ENCODE measurements at places on chromosomes 1 and 21.

DNA sequence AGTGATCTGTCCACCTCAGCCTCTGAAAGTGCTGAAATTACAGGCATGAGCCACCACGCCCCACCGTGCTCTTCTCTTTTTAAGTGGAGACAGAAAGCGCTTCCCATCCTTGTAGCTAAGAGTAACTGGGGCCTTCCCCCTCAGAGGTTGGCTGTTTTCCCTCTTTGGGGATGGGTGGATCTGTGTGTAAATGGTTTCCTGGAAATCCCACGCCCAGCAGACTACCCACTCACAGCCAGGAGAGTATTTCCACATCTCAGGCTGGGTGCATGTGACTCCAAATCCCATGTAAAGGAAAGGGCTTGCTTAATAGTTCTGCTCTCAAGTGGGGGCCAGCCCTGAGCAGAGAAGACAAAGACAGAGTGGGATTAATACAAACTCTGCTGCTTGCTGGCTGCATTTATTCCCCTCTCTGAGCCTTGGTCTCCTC, 19.6 kb upstream of the TCEA3 start:
- DNase-seq = no peak

- DNase-seq = no peak
These were observed 71.4 kb upstream of the COG2 start for GRCh38 chr1:230570724-230571360.

- no peak for DNase-seq
These were observed 26.7 kb upstream of the CYP4X1 start for GRCh38 chr1:46996659-46997281.

DNA sequence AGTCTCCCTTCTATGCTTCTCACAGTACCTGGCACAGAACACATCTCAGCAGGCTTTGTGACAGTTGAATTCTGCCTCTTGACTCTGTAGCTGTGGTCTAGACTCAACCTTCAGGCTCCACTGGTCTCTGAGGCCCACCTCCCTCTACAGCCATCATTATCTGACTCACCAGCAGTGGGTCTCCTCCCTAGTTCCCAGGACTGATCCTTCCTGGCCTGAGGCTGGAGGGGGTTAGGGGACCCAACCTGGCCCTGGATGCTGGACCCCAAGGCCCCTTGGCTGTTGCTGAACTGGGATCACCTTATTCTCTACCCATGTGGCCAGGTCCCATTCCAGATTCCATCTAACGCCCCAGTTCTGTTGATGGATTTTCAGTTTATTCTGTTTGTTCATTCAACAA, 43.1 kb upstream of the FOXO6 start:
- DNase-seq = no peak

DNA sequence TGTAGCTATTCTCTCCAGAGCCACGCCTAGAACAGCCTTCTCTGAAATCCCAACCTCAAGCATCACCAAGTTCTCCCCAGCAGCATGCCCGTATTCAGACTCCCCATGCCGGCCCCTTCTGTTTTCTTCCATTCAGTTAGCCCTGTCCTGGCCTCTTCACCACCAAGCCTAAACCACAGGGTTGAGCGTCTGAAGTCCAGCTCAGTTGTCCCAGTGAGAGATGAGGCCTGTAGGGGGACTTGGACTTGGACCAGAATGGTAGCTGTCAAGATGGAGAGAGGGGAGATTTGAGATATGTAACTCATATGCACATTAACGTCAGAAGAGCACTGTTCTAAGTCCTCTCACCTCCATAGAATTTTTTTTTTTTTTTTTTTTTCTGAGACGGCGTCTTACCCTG, 5.5 kb upstream of the TMEM54 start:
- DNase-seq = no peak

- no peak for DNase-seq
These were observed 443.9 kb downstream of the KIF26B start for GRCh38 chr1:245598524-245599305.

- no peak for DNase-seq
These were observed 908 bp downstream of the KRTAP19-1 start for GRCh38 chr21:30479259-30479658.

DNA sequence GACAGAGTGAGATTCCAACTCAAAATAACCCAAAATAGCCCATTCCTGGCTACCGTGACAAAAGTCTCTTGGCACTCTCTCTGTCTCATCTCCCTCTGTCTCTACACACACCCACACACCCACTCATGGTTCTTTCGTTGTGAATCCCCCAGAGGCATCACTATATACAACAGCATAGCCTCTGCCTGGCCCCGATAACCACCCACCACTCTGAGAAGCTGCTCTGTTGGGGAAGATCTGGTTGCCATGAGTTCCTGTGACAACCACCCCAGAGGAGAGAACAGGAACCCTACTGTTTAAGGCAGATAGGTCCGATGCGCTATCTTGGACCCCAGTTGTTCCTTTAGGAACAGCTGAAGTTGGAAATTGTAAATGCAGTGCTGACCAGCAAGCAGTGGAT, 70.4 kb upstream of the LYST start:
- DNase-seq = no peak

GRCh38 chr1:201180141-201180540, 10.5 kb upstream of the IGFN1 start:
- no peak for DNase-seq

DNA sequence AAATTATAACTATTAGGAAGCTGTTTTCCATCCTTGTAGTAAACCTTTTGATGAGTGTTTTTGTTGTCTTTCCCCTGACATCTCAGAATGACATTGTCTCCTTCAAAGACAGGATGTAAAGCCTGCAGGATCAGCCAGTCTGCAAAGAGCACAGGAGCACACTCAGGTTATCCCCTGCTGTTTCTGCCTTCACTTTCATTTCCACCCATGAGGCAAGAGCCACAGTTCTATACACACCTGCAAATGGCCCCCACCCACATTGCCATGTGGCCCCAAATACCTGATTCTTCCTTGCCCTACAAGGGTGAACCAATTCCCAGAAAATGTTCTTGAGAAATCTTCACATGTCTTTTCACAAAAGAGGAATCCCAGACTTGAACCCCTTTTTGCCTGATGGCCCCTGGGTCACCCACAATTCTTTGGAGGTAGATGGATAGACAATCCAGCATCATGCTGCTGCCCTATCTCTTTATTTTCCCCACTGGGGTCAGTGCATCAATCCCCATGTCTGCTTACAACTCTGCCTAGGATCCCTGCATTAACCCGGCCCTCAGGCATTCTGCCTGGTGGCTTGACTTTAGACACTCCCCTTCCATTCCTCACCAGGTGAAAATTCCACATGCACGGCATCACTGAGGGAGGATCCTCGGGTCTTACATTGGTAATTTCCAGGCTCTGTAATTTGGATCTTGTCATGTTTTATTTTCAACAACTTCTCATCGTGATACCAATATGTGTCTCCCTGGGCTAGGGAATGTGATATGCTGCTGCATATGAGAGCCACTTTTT, 2.6 kb downstream of the FCRL3 start:
- no peak for DNase-seq

DNA sequence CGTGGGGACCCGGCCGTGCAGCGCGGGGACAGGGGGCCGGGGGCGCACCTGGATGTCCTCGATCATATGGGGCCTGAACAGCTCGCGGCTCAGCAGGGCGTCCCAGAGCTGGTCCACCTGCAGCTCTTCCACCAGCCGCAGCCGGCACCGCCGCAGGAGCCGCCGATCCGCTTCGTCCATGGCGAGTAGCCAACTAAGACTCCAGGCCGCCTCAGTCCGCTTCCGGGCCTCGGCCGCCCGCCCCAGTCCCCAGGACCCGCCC, at the start of gene CASP9:
Gene CASP9, minus strand, starts transcription at position 195 of the 262 bp plus-strand sequence. Its CDS starts 15 bp downstream, at position 180.
- no peak for DNase-seq

GRCh38 chr1:57727121-57727520, 303.3 kb upstream of the DAB1 start:
- DNase-seq = no peak

DNA sequence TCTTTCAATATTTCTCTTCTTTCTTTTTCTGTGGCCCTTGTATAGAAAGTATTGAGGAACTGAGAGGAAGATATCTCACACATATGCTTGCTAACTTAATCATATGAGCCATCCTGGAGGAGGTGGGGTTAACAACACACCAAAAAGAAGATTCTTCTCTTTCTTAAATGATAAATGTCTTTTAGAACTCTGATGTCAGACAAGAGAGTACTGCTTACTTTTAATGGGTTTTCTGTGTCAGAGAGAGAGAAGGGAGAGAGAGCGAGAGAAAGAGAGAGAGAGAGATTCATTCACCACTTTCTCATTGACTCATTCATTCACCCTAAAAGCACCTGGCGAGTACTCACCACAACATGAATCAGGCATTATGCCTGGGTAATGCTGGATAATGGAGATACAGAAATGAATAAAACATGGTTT, 250.3 kb upstream of the SGIP1 start:
- no peak for DNase-seq

- DNase-seq = no peak
These were observed 357.0 kb upstream of the PTBP2 start for GRCh38 chr1:96364576-96364975.

DNA sequence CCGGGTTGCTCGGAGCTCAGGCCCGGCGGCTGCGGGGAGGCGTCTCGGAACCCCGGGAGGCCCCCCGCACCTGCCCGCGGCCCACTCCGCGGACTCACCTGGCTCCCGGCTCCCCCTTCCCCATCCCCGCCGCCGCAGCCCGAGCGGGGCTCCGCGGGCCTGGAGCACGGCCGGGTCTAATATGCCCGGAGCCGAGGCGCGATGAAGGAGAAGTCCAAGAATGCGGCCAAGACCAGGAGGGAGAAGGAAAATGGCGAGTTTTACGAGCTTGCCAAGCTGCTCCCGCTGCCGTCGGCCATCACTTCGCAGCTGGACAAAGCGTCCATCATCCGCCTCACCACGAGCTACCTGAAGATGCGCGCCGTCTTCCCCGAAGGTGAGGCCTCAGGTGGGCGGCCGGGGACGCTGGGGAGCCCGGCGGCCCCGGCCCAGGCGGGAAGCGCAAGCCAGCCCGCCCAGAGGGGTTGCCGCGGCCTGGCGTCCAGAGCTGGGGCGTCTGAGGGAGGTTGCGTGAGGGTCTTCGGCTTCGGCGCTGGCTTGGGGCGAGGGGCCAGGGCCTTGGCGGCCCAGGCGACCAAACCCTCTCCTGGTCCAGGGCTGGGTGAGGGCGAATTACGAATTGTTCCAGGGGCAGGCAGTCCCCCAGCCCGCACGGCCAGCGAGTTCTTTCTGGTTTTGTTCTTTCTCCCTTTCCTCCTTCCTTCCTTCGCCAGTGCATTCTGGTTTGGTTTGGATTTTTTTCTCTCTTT, 805 bp downstream of the SIM2 start:
- no peak for DNase-seq

GRCh38 chr1:110455151-110455550, 4.2 kb downstream of the PROK1 start:
- no peak for DNase-seq

GRCh38 chr1:107767156-107767582, 197.8 kb downstream of the VAV3 start:
- no peak for DNase-seq

GRCh38 chr1:59985911-59986515, 59.4 kb upstream of the CYP2J2 start:
- DNase-seq = no peak
